Eye (tissue), 1 donor: ENCODE measurements at places on chromosomes 6 and 20.

- no peak for DNase-seq
Measured at GRCh38 chr20:3084283-3084985, at the start of gene AVP. TSS of gene AVP (minus strand) at chr20:3084724. CDS start at chr20:3084674, 50 bp downstream.

DNA sequence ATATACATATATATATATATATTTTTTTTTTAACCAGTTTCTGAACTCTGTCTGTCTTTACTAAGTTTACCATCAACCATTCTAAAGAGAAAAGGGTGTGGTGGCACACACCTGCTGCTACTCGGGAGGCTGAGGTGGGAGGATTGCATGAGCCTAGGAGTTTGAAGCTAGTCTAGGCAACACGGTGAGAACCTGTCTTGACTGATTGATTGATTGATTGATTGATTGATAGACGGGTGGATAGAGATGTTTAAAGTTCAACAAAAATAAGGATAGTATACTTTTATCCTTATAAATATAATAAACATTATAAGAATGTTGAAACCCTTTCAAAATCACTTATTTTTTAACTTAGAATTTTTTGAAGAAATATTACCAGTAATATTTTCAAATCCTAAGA is 30.2 kb downstream of the CEP57L1 start:
- DNase-seq: no peak

- no peak for DNase-seq
Measured at GRCh38 chr6:81997090-81997926, 244.8 kb upstream of the TENT5A start.

- DNase-seq: peak; percentile 62
Measured at GRCh38 chr20:12824328-12825225, 184.2 kb upstream of the SPTLC3 start.

DNA sequence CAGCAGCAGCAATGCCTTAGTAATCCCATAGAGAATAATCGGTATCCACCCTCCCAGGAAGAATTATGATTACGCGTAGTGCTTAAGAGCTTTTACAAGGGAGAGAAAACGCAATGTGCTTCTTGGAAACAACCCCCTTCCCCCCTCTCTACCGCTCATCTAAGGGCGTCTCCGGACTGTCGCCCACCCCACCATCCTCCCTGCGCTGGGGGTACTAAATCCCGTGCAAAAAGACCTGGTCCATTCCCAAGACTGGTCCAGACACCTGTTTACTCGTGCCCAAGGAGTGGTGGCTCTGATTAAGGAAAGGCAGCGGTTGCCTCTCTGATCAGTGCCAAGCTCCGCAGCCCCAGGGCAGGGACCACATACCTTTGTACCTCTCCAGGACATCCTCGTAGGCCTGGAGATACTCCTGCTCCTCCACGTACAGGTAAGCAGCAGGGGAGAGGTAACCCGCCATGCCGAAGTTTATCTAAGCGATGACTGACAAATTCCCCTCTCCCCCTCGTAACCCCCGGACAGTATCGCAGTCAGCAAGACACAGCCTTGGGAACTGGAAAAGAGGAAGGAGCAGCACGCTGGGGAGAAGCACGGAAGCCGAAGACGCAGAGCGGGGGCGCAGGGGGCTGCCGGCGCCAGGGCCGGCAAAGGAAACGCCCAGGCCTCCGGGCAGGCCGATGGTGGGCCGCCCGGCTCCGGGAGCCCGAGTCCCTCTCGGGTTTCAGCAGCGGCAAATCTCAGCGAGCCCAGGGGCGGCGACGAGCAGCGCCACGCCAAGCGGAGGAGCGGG is 112.0 kb upstream of the BEND6 start:
- DNase-seq: peak; percentile 83

- DNase-seq: no peak
Measured at GRCh38 chr20:58452667-58453255, 62.4 kb downstream of the APCDD1L start.

DNA sequence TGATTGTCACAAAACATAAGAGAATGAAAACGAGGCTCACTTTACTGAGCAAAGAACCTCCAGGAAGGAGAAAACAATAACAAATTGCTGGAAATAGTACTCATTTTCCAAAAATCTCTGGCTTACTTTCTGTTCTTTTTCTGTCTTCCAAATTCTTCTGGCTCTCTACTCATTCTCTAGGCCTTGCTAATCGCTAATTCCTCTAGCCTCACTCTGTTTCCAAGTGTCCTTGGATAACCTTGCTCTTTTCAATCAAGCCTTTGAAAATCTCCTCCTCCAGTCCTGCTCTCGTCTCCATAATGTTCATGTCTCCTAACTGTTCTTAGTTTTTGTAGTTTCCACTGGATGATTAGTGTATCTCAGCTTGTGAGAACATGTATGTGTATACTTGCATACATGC is 96.2 kb upstream of the MAP7 start:
- no peak for DNase-seq

DNA sequence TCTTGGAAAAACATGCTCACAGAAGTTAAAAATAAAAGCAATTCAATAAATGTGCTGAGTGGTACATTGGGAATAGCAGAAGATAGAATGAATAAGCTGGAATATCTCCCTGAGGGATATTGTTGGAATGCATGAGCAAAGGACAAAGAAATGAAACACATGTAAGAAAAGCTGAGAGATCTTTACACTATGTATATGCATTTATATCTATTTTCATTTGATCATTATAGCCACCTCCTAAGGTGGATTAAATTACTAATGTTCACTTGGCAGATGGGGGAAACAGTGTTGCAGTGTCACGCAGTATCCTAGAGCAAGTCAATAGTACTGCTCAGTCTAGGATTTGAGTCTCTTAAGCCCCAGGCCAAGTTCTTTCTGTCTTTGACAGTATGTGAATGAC is 542.0 kb upstream of the MARCKS start:
- DNase-seq: no peak

DNA sequence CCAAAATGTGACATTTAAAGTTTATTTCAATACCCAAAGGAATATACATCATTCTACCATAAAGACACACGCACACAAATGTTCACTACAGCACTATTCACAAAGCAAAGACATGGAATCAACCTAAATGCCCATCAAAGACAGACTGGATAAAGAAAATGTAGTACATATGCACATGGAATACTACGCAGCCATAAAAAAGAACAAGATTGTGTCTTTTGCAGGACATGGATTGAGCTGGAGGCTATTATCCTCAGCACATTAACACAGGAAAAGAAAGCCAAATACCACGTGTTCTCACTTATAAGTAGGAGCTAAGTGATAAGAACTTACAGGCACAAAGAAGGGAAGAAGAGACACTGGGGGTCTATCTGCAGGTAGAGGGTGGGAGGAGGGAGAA is 22.4 kb downstream of the ATP9A start:
- no peak for DNase-seq

GRCh38 chr6:109801794-109802193 is 110.7 kb downstream of the FIG4 start:
- no peak for DNase-seq

DNA sequence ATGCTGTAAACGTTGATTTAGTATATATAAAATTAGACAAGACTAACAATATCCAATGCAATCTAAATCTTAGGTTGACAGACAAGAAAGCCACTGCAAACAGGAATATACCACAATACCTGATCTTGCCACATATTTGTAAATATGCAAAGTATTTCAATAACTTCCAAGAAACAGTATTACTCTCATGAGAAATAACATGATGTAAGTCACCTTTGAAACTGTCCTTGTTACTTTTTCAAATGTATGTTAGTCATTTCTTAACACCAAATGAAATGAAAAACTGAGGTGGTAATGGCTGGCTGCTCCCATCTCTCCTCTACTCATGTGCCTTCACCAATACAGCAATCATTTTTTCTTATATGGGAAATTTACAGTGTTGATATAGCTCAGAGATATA is 118.7 kb downstream of the ATG5 start:
- no peak for DNase-seq

GRCh38 chr20:53917145-53918019 is 153.0 kb downstream of the BCAS1 start:
- peak; percentile 48 for DNase-seq

GRCh38 chr6:142545147-142545546 is 243.3 kb downstream of the ADGRG6 start:
- DNase-seq: no peak

DNA sequence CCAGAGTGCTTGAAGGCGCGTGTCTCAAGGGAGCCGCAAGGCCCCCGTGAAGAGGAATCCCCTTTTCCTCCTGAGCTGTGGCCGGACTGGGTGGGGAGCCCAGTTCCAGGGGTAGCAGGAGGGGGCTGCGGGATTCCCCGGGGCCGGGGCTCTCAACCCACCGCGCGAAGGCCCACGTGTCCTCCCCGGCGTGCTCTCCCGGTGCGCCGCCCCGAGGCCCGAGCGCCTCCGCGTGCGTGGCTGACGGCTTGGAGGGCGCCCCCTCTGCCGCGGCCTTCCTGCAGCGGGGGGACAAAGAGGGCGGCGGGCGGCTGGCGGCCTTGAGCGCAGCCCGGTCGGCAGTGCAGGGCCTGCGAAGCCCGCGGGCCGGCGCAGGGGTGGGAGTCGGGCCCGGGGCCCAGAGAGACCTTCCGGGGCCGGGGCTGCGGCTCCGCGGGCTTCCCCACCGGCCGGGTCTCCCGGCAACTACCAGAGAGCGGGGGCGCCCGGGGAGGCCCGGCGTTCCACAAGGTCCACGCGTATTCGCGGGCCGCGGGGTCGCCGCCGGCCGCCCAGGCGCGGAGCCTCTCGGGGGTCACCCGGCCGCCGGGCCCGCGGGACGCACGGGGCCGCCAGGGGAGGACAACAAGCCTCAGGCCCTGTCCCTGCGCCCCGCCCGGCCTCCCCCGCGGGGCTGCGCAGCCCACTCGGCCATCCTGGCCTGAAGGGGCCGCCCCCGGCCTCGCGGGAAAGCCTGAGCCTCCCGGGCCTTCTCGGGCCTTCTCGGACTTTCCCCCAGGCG is at the start of gene FAM217A:
Gene FAM217A, minus strand, starts transcription at position 447 of the 781 bp plus-strand sequence. CDS start 1,723 bp downstream, outside the sequence.
- DNase-seq: no peak

DNA sequence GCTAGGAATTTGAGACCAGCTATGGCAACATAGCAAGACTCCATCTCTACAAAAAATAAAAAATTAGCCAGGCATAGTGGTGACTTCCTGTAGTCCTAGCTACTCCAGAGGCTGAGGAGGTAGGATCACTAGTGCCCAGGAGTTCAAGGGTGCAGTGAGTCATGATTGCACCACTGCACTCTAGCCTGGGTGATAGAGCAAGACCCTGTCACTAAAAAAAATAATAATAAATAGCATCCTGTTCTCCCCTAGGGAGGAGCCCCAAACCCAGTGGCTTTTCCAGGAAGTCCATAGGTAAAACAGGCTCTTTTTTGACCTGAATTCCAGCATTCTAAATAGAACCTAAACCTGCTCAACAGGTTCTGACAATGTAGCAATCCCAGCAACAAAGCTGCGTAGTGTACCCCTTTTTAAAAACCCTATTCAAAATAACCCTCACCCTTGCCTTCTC is 192.0 kb downstream of the ALDH8A1 start:
- DNase-seq: no peak

GRCh38 chr6:109816452-109817374 is 125.6 kb downstream of the FIG4 start:
- DNase-seq: peak; percentile 11

DNA sequence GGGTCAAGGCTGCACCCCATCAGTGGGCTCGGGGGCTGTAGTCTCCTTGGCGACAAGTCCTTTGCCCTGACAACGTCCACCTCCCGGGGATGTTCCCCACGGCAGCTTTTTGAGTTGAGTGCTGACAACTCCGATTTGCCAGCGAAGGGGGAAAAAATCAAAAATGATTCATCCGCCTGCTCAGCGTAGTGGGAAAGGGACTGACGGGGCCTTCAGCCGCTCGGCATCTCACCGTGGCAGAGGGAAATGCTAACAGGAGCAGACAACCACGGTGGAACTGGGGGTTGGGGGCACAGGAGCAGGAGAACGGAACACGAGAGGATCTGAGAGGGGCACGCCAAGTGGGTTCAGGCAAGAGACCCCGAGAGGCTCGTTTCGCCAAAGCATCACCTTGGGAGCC is 173.7 kb downstream of the TFAP2C start:
- DNase-seq: no peak

DNA sequence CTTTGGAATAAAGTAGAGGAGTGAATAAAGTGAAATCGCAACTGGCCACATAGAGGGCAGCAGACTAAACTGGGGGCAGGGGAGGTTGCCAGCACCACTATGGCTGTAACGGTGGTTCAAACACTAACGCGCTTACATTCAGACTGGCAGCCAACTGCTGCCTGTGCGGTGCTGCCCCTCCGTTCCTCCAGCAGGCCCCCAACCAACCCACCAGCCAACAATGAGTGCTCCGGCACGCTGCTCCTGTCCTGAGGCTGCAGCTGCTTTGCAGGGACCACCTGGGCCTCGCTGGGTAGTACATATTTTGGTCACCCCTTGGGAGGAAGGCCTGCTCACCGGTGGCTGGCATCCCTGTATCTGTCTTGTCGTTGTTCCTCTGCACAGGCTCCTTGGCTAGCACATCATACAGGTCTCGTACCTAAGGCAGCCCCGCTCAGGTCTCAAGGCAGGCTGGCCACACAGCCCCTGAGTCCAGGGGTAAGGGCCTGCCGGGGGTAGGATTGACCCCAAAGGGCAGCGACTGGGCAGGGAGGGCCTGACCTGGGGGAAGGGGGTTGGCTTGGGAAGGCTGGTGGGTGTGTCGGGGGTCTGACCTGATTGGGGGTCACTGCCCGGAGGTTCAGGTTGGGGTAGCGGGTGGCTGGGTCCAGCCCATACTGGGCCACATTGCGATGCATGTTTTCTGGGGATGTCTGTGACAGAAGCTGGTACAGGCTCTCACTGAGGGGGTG is 6.3 kb downstream of the MICAL1 start:
- no peak for DNase-seq

GRCh38 chr6:13700232-13700631 is 11.4 kb downstream of the RANBP9 start:
- no peak for DNase-seq

- DNase-seq: no peak
Measured at GRCh38 chr6:126185774-126186173, 154.1 kb upstream of the CENPW start.

DNA sequence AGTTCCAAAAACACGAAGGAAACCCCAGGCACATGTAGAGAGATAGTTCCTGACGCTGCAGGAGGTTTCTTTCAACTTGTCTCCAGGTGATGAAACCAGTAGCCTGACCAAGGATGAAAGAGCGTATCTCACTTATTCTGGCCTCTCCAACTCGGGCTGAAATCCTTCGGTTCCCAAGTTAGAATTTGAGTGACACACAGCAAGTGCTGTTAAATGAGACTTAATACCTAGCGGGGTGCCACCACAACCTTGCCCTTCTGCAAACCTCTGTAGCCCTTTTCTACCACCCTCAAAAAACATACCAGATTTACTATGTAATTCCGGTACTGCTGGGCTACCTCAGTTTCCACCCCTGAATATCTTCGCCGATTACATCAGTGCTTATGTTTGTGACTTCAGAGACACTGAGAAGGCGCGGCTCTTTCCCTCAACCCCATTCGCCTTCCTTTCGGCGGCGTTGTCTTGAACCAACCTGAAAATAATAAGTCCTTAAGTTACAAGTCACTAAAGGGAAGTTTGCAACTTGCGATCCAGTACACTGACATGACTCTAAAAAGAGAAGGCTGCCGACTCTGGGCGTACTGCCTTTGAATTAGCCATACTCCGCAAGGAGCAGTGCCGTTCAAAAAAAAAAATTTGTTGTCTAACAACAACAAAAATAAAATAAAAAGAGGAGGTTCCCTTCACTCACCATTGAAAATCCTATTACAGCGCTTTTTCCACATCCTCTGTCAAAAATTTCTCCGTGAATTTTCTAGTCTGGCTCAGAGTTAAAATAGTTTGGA is 194.9 kb upstream of the ZNF184 start:
- DNase-seq: no peak

GRCh38 chr6:33770124-33770832 is 18.7 kb downstream of the LEMD2 start:
- DNase-seq: peak; percentile 62
